ENCODE measurements at places on chromosomes 4 and X.
A peak's percentile ranks its signal among the peaks of the same experiment; 100 is the strongest.

GRCh38 chr4:6473264-6474052 lies 1.0 kb upstream of the PPP2R2C start:
- peak; percentile 2 for DNase-seq

DNA sequence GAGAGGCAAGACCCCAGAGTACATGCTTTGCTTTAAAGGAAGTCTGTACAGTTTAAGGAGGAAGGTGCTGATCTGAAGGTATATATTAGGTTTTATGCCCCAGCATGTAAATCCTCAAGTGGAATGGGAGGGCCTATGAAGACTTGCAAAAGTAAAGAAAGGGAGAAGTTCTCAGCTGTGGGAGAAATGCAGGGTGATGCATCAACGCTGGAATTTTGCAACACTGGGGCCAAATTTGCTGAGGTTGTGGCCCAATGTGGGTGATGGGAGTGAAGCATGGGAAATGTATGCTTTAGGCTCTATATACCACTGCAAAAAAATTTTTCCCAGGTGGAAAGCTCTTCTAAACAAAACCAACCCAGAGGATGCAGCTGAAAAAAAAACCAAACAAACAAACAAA lies 33.8 kb upstream of the GPR174 start:
- no peak for DNase-seq

DNA sequence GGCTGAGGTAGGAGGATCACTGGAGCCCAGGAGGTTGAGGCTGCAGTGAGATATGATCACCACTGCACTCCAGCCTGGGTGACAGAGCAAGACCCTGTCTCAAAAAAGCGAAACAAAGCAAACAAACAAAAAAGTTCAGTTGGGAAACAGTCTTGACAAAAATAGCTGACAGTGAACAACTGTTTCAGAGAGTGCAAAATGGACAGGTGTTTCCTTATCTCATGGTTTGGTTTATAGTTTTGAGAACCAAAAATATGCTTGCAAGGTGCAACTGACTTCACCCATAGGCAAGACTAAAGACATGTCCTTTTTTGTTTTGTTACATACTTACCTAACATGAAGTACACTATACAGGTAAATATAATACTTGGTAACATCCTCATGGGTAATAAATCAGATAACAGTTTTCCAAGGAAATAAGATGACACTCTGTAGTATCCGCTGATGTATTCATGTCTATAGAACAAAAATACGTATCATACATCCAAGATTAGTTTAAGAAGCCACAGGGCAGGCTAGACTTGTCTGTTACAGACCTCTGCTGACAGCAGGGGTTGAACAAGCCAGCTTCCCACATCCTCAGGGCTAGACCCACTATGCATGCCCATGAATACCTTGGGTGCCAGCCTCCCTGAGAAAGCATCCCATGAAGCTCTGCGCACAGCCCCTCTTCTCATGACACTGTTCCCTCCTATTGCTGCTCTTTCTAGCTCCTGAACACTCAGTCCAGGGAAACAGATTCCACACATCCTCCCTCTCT lies 59.3 kb downstream of the ABCG2 start:
- DNase-seq = no peak

- DNase-seq = no peak
Measured at GRCh38 chr4:148800336-148800885, 358.2 kb upstream of the NR3C2 start.

DNA sequence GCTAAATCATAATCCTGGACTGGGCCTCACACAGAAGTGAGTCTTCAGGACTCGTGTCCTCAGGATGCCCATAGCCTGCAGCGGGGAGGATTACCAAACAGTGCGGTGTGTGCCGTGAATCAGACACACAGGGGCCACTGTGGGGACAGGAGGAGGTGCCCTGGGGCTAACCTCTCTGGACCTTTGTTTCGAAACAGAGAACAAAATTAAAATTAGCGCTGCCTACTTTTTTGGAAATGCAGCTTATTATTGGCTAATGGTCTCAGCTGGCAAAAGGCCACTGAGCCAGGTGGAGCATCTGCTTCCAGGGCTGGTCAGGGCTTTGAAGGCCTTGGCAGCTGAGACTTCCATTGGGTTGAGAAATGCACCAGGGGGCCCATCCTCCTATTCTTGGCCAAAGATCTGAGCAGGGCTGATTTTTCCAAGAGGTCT lies 236.2 kb downstream of the EVC2 start:
- DNase-seq = no peak

DNA sequence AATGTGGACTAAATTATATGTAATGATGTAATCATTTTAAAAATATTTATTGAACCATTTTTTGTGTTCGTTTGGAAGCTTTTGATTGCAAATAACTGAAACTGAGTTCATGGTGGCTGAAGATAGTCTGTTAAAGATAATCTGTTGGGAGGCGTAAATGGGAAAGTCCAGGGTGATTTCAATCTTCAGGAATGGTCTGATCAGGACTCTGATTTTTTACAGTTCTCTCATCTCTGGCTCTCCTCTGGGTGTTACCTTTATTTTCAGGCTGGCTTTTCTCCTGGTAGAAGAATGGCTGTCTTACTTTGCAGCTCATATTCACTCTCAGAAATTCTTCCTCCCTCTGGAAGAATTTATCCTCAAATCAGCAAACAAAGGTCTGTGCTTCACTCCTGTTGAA lies 199.0 kb upstream of the LEF1 start:
- no peak for DNase-seq

DNA sequence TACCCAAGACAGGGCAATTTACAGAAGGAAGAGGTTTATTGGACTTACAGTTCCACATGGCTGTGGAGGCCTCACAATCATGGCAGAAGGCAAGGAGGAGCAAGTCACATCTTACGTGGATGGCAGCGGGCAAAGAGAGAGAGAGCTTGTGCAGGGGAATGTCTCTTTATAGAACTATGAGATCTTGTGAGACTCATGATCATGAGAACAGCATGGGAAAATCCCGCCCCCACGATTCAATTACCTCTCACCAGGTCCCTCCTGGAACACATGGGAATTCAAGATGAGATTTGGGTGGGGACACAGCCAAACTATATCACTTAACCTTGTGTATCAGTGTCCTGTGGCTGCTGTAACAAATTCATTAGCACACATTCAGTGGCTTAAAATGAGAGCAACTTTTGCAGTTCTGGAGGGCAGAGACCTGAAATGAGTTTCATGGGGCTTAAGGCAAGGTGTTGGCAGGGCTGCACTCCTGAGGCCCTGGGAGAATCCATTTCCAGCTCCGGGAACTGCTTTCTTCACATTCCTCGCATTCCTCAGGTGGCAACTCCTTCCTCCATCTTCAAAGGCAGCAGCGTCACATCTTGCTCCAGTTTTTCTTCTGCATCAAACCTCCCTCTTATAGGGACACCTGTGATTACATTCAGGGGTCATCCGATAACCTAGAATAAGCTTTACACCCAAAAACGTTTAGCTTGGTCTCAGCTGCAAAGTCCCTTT lies 22.3 kb upstream of the NSG1 start:
- no peak for DNase-seq

DNA sequence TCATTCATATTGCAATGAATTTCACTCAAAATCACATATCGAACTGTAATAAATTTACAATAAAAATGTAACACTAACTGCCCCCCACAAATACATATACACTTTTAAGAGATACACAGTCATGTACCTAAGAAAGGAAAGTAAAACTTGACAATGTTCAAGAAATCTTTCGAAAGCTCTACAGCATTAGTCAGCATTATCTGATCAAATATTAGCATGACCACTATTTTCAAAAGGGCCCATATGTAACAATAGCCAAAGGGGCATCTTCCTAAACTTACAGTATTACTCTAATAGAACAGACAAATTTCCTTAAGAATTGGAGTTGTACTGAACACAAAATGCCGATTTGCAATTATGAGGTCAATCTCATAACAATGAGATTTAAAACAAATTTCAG lies 51.8 kb downstream of the STX18 start:
- DNase-seq = no peak

- DNase-seq = no peak
Measured at GRCh38 chr4:71167083-71167482, 171.7 kb upstream of the SLC4A4 start.

- no peak for DNase-seq
Measured at GRCh38 chrX:146238173-146238572, 420.5 kb downstream of the SLITRK2 start.

DNA sequence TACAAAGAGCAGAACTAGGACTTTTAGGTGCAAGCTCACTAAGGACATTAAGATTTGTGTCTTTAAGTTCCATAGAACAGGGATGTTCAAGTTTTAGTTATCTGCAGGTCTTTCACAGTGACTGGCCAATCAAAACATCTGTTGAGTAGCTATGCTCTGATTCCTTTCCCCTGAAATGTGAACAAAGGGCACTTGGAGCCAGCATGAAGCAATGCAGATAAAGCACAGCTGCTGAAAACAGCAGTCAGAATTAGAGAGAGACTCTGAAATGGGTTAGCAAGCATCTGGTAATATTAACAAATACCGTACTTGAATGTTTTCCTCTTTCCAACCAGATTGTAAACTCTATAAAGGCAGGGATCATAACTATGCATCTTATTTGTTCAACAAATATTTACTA lies 276.9 kb downstream of the RAB28 start:
- no peak for DNase-seq

- DNase-seq = no peak
Measured at GRCh38 chrX:84078991-84079390, 109.0 kb downstream of the RPS6KA6 start.

GRCh38 chr4:41209901-41210300 lies 4.4 kb downstream of the APBB2 start:
- no peak for DNase-seq

DNA sequence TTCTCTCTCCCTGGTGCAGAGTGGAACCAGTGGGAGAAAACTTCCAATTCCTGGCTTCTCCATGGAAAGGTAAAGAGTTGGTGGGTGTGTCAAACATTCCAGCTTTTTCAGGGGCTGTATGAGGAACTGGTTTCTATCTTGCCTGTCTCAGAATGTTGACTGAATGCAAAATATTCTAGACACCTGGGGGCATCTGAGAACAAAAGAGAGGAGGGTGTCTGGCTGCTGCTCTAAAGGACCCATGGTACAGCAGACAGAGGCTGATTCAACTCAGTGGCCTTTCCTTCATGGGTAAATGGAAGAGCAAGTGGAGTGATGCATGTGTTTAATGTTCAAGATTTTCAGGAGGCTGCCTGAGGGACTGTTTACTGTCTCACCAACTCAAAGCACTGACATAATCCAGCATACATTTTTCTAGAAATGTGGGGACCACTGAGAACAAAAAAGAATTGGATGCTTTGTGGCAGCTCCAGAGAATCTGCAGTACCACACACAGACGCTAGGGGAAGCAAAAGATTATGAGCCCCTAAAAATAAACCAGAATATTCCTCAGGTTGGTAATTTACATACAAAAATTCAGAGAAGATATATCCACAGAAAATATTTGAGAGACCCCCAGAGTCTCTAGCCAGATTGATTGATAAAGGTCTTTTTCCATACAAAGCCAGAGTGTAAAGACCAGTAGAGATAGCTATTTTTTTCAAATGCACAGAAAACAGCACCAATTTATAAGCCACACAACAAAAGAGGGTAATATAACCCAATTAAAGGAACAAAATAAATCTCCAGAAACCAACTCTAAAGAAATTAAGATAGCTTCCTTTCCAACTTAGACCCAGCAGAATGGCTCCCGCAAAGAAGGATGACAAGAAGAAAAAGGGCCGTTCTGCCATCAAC lies 48.0 kb upstream of the STARD8 start:
- no peak for DNase-seq

GRCh38 chrX:84108584-84108983 lies 79.4 kb downstream of the RPS6KA6 start:
- no peak for DNase-seq

DNA sequence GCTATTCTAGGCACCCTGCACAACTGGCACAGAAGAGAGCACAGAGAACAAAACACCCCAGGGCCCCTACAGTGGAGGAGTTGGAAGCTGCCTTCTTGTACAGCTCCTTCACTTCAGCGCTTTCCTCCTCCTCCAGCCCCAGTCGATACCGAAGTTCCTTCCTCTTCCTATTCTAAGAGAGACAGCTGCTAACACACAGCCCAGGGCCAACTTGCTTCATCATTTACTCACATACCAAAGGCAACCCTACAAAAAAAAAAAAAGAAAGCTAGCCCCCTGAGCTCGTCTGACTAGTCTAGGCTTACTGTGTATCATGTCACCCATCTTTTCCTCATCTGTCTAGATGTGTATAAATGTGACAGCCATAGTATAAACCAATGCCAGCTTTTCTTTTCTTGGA lies 64.5 kb downstream of the MID1 start:
- no peak for DNase-seq

DNA sequence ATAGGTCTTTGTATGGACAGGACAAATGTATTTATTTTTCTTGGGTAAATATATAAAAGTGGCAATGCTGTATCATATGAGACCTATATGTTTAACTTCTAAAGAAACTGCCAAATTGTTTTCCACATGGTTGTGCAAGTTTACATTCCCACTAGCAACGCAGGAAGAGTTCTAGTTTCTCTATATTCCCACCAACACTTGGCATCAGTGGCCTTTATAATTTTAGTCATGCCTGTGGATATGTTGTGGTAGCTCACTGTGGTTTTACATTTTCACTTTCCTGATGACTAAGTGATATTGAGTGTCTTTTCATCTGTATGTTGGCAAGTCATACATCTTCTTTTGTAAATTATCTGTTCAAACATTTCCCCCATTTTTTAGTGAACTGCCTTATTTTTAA lies 126.0 kb downstream of the EMCN start:
- no peak for DNase-seq

- DNase-seq = no peak
Measured at GRCh38 chr4:183758758-183759447, 99.8 kb downstream of the TRAPPC11 start.

- DNase-seq = no peak
Measured at GRCh38 chr4:138269175-138269574, 27.0 kb upstream of the SLC7A11 start.

DNA sequence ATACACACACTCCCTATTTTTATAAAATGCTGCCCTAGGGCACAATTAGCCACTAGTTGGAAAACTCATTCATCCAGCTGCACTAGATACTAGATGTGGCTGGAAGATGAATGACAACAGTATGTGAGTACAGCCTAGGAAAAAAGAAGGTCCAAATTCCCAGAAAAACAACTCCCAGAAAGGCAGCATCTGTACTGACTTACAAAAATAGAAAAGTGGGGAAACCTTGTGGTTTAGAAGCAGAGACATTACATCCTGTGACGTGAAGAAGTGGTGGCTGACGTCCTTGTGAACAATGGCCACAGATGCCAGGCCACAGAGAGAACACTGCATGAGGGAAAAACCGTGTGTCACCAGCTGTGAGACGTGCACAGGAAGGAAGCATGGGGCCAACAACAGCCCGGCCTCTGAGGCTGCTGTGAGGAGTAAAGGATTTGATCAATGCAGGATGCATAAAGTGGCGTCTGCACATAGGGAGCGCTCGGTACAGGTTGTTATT lies 81.2 kb downstream of the SPRY1 start:
- DNase-seq = no peak

- no peak for DNase-seq
Measured at GRCh38 chr4:93084599-93085305, 743.8 kb upstream of the ATOH1 start.

GRCh38 chr4:62288808-62289541 lies 1088.8 kb downstream of the ADGRL3 start:
- DNase-seq = no peak

- DNase-seq = no peak
Measured at GRCh38 chr4:54400188-54400587, 171.1 kb downstream of the PDGFRA start.
